ENCODE measurements at places on chromosomes 13 and 19. TPM values are rescaled to one million over a fixed set of nuclear protein-coding genes. Genes with fewer than 3 reads are reported as not detected.

The PSPN gene
- 3.2 TPM for total RNA-seq

The NUDT19 gene
- total RNA-seq = 6.8 TPM

- H3K27ac ChIP-seq = no peak overlapping the region
- H3K4me1 ChIP-seq = no peaks in the 10 kb centered on the region
- no peak overlapping the region for H3K4me3 ChIP-seq
- no peaks in the 10 kb centered on the region for H3K36me3 ChIP-seq
- peaks cover 25% of the 10 kb centered on the region for H3K27me3 ChIP-seq
Measured at GRCh38 chr13:45737571-45738017, 35.5 kb downstream of the CBY2 start.

GRCh38 chr19:33688171-33688992 lies 66.6 kb downstream of the CHST8 start:
- H3K27ac ChIP-seq = no peak overlapping the region
- H3K4me3 ChIP-seq = no peak overlapping the region
- no peak for DNase-seq
- H3K36me3 ChIP-seq = no peaks in the 10 kb centered on the region

The ZNF729 gene
- total RNA-seq = not detected

The IL4I1 gene
- total RNA-seq = not detected

The CGB1 gene
- not detected for total RNA-seq

- no peak for DNase-seq
- H3K27ac ChIP-seq = no peak overlapping the region
- no peaks in the 10 kb centered on the region for H3K27me3 ChIP-seq
Measured at GRCh38 chr19:42200116-42200715, 17.3 kb downstream of the DEDD2 start.

DNA sequence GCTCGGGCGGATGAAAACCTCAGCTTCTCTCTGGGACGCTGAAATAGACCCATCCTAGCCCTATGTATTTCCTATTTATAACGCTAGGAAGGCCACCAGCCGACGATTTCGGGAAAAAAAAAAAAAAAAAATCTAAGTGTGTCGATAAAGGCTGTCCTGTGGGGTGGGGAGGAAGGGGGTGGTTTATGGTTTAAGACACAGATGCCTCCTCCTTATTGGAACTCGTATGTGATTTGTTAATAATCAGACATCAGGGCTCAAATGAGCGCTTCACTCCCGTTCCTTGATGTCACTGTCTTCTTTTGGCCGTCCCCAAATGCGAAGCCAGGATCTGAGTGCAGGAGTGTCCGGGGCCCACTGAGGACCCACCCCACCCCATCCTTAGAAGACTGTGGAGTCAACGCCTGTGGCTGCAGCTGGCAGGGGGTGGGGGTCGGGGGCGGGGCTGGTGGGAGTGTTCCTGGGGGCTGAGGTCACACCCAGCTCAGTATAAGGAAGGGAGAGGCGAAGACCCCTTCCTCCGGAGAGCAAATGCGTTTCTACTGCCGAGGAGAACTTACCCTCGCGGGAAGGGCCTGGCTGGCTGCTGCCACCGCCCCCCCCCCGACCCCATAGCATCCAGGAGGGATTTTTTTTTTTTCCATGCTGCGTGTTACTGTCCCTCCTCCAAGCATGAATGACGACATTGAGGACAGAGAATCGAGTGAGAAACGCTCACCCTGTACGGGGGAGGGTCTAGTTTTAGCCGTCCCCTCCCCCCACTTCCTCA lies 971 bp downstream of the ATCAY start:
- DNase-seq = no peak
- no peak overlapping the region for H3K4me3 ChIP-seq
- peaks cover 33% of the 10 kb centered on the region for H3K27me3 ChIP-seq

The CLIP3 gene
- total RNA-seq = 78.3 TPM

GRCh38 chr13:67120872-67121531 lies 109.1 kb downstream of the PCDH9 start:
- no peaks in the 10 kb centered on the region for H3K27me3 ChIP-seq
- DNase-seq = no peak
- H3K4me3 ChIP-seq = no peak overlapping the region
- H3K36me3 ChIP-seq = peaks cover 2% of the 10 kb centered on the region

GRCh38 chr13:33108620-33109019 lies 92.4 kb downstream of the KL start:
- peaks cover 39% of the 10 kb centered on the region for H3K4me1 ChIP-seq
- DNase-seq = no peak
- no peak overlapping the region for H3K4me3 ChIP-seq
- no peaks in the 10 kb centered on the region for H3K27me3 ChIP-seq
- peaks cover 75% of the 10 kb centered on the region for H3K36me3 ChIP-seq

- peaks cover 23% of the 10 kb centered on the region for H3K4me1 ChIP-seq
- peaks cover 20% of the 10 kb centered on the region for H3K36me3 ChIP-seq
- H3K27me3 ChIP-seq = no peaks in the 10 kb centered on the region
- no peak for DNase-seq
- no peak overlapping the region for H3K4me3 ChIP-seq
Measured at GRCh38 chr19:14405380-14405757, 13.8 kb downstream of the DDX39A start.

DNA sequence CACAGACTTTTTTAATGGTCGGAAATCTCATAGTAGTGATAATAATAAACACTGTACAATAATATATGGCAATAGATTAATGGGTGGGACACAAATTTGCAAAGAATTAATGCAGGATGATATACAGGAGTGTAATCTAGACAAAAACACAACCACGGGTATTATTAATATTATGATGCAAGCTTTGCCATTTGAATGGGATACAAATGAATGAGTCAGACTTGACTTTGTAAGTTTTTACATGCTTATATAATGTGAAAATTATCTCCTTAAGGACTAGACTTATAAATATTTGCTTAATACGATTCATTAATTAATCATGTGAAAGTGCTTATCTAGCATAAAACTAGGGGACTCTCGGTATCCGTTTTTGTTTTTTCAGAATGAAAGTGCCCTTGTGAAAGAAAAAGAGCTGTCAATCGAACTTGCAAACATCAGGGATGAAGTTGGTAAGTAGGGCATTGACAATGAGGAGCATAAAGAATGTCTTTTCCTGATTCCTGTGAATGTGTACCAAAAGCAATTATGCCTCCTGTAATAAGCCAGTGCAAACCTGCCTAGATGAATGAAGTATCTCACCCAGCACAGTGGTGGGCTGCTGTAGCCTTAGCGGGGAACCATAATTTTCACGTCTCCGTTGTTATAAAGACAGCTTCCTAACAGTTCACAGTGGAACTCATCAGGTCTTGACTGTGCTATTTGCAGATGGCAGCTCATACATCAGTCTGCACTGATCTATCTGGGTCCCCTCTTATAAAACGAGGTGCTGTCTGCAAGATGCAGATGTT lies 155.7 kb downstream of the SLC7A1 start:
- no peak for DNase-seq
- H3K4me3 ChIP-seq = no peak overlapping the region
- H3K27me3 ChIP-seq = peaks cover 22% of the 10 kb centered on the region
- peaks cover 13% of the 10 kb centered on the region for H3K4me1 ChIP-seq

All from osteocyte (in vitro differentiated cells).